ENCODE measurements at places on chromosomes 1 and 21. TPM values are rescaled to one million over a fixed set of nuclear protein-coding genes. Genes with fewer than 3 reads are reported as not detected.

GRCh38 chr1:98325646-98326440 is 335.7 kb upstream of the SNX7 start:
- no peak overlapping the region for H3K4me3 ChIP-seq
- peaks cover 19% of the 10 kb centered on the region for H3K4me1 ChIP-seq
- H3K27ac ChIP-seq: no peak overlapping the region

DNA sequence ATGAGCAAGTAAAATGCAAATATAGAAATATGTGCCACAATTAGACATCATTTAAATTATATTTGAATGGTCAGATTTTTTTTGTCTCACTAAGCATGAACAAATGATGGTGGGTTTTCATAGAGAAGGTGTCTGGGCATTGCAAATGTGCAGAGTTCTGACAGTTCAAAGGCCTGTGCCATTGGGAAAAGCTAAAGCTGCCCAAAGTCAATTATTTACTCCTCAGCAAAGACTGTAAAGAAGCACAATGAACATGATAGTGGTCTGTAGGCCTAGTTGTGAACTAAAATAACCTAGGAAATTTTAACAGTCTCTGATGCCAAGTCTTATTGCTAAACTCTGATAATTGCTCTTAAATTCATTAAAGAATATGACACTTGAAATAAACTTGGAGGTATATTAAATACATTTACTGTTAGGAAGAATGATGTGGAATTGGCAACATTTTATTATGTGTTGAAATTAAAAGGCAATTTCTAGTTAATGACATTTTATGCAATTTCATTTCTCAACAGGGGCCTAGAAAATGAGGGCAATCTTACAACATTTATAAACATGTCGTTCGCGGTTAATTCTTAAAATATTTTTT is 874.3 kb upstream of the ADAMTS5 start:
- H3K27ac ChIP-seq: no peak overlapping the region
- no peaks in the 10 kb centered on the region for H3K27me3 ChIP-seq
- no peak for DNase-seq
- H3K36me3 ChIP-seq: no peaks in the 10 kb centered on the region
- H3K4me1 ChIP-seq: no peaks in the 10 kb centered on the region

Gene COL16A1
- not detected for total RNA-seq

Gene DIO1
- total RNA-seq: not detected

Gene PROX1
- total RNA-seq: not detected

Gene SH2D2A
- 55.1 TPM for total RNA-seq

Gene TBX19
- total RNA-seq: 4.3 TPM

Gene LCE2A
- not detected for total RNA-seq

Gene TAS1R3
- total RNA-seq: 1.5 TPM
